ENCODE measurements at places on chromosomes 7 and 10.

DNA sequence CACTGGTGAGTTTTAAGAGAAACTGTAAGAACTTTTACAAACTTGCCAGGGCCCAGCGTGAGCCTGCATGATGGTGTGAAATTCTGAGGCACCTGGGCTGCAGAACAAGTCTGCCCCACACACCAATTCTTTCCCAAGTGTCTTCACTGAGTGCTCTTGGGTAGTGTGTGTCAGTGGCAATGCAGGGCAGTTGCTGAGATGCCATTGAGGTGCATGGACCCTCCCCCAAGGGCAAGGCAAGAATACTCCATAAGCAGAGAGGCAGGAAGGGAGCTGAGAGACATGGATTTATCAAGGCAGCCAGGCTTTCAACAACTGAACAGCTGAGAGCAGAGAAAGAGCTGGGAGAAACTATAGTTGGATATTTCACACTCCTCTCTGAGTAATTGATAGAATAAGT lies 801.2 kb downstream of the GRID1 start:
- no peak for DNase-seq

- no peak for DNase-seq
These were observed 677 bp downstream of the TSPAN14 start for GRCh38 chr10:80454513-80455460.

GRCh38 chr7:114293289-114294012 lies 121.2 kb upstream of the FOXP2 start:
- DNase-seq: no peak

- DNase-seq: no peak
These were observed 48.0 kb downstream of the JCAD start for GRCh38 chr10:30011396-30011795.

DNA sequence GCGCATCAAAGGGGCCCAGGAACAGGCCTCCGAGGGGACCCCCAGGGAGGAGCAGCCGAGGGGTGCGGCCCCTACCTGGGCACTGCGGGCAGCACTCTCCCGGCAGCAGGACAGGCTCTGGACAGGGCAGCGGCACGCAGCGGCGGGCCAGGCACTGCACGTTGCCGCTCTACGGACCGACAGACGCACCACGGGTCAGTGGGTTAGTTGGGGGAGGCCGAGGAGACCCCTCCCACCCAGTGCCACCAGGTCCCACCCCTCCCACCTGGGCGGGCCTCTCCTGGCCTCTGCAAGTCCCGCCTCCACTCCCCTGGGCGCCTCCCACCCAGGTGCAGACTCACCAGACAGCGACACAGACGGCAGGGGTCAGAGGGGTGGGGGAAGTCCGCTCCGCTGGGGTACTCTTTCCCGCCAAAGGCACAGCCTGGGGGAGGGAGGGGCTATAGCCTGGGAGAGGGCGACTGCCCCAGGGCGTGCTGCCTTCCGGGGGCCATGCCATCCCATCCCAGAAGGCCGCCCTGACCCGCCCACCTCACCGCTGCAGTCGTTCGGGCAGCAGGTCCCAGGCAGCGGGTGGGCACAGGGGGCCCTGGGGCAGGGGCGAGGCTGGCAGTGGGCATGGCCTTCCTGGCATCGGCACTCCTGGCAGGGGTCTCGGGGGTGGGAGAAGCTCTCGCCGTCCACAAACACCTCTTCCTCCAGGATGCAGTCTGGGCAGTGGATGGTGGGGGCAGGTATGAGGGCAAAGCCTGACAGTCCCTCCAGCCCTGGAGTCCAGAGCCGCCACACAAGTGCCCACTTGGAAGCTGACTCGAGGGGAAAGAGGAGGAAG lies 19.2 kb downstream of the KCP start:
- DNase-seq: no peak

All from EL (cell line).